ENCODE measurements at places on chromosomes 11 and 22. TPM values are rescaled to one million over a fixed set of nuclear protein-coding genes. Genes with fewer than 3 reads are reported as not detected.

TSGA10IP gene
- total RNA-seq: 0.41 TPM

OVCH2 gene
- 0.58 TPM for total RNA-seq

DNA sequence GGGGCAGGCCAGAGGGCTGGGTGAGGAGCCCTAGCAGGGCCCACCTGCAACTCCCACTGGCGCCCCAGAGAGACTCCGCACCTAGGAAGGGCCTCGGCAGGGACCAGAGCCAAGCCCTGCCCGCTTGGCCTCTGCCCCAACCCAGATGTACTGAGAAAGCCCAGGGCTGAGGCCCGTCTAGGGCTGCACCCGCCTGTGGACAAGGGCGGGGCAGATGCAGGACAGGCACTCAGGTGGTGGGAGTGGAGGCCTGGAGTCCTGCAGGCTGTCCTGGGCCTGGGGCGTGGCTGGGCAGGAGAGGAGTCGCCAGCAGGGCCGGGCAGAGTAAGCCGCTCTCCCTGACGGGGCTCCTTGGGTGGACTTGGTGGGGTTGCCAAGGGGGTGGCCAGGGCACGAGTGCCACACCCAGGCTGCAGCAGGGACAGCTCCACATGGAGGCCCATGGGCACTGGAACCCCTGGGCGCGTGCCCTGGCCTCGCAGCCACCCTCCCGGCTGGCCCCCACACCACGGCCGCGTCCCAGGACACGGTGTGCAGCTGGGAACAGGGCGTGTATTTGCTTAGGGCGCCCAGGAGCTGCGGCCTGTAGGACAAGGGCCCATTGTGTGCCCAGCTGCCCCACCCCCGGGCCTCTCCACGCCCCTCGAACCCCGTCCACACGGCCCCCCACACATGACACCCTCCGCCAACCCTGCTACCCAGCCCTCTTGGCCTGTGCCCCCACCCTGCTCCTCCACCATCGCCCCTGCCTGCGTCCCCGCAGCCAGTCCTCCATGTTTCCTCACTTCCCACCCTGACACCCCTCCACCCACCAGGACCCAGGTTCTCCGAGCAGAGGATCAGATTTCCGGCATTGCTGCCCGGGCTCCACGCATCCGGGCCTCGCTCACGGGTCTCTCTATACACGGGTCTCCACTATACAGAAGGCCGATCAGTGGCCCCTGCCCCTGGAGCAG, 11.3 kb upstream of the PIM3 start:
- peak; percentile 33 for ATAC-seq

- no peak for ATAC-seq
These were observed 315.0 kb downstream of the JRKL start for GRCh38 chr11:96704847-96705246.

- ATAC-seq: peak; percentile 41
These were observed 501 bp upstream of the PTPN5 start for GRCh38 chr11:18791969-18792628.

DNA sequence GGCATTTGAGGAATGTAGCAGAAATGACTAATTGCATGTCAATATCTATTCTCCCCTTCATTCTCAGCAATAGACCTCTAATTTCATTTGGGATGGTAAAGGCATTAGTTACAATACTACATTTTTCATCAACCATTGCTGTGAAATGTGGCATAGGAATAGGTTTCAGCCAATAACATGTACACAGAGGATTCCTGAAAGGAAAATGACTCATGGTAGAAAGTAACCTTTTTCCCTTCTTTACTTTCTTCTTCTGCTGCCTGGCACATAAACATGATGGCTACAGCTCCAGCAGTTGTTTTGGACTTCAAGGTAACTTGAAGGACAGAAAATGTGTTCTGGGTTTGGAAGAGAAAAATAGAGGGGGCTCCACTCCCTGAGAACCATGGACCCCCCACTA, 231.8 kb upstream of the CTSC start:
- no peak for ATAC-seq
